ENCODE measurements at places on chromosomes 2 and 18.
A peak's percentile ranks its signal among the peaks of the same experiment; 100 is the strongest.

DNA sequence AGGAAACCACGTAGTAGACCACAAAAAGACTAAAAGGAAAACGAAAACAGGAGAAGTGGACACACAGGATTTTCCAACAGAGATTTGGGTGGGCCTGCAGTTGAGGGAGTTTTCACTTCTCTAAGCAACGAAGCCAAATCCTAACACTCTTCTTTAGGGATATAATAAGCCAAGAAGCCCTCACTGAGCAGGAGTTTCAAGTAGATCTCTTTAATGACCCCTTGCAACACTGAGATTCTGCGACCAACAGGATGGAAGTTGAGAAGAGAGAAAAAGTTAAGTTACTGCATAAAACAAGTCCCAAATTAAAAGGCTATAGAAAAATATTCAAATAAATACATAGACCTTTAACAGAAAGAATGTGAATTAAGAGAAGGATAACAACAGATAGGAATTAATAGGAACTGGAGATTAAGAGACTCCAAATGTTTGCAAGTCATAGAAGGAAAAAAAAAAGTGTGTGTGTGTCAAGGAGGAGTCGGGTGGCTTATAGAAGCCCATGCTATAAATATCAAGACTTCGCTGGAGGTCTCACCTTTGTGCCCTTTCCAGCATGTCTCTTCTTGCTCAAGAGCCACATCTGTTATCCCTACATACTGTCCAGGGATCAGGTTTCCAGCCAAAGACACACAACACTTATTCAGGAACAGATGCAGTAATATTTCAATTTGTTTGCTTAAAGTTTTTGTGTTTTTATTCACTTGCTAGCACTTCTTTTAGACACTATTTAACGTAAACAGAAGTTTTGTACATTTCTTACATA lies 69.4 kb upstream of the ARHGAP28 start:
- no peak for DNase-seq

DNA sequence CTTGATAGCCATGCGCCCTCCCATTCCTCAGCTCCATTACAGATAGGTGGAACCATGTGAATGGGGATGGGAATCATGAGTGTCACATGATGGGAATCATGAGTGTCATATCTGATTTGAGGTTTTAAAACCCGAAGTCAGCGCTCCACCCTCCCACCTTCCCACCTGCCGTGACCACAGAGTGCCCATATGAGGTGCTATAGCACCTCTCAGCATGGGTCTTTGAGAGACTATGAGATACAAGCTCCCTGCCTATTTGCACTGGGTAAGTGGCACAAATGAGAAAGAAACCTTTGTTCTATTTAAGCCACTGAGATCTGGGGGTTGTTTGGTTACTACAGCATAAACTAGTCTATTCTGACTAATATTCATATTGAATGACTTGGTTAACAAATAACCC lies 78.5 kb upstream of the PTPRM start:
- DNase-seq, result no peak

DNA sequence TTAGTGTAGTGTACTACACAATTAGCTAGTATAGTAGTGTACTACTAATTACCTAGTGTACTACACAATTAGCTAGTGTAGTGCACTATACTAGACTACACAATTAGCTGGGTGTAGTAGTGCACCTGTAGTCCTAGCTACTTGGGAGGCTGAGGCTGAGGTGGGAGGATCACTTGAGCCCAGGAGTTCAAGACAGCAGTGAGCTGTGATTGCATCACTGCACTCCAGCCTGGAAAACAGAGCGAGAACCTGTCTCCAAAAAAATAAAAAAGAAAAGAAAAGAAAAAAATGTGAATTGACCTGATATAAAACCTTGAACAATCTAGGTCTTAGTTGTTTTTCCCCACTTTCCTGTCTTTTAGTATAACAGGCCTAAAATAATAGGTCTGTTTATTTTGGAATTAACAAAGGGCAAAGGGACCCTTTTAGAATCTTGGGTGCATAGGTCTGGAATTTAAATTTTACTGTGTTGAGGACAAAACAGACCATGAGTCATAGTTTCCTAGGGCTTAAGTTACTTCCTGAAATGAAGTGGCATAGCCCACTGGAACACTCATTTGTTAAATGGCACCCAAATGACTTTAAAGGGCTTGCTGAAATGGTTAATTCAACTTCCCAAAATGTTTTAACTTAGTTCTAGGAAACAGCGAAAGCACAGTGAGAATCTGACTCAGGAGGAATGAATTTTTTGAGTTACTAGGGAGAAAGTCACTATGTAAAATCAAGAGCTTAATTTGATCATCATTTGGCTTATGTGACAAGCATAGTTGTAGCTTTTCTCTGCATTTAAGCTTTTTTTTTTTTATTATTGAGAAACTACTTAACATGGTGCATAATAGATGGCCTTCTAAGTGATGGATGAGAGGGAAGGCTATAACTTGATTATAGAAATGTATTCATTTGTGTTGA lies 50.7 kb upstream of the ARL5A start:
- DNase-seq, result no peak

DNA sequence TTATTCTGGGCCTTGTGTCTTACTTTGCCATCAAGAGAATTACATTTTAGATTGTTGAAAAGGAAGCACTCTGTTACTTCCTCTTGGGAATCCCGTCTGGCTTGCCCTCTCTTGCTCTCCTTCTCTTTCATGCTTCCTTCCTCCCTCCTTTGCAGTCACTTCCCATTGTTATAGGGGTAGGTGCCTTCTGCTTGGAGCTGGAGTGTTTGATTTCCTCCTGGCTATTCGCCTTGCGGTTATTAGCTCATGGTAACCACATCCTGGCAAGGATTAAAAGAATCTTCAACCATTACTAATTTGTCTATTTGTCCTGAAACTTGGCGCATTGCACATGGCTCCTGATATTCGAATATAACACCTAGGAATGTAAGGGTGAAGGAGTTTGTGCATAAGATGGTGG lies 115.0 kb downstream of the CERS6 start:
- DNase-seq, result no peak

DNA sequence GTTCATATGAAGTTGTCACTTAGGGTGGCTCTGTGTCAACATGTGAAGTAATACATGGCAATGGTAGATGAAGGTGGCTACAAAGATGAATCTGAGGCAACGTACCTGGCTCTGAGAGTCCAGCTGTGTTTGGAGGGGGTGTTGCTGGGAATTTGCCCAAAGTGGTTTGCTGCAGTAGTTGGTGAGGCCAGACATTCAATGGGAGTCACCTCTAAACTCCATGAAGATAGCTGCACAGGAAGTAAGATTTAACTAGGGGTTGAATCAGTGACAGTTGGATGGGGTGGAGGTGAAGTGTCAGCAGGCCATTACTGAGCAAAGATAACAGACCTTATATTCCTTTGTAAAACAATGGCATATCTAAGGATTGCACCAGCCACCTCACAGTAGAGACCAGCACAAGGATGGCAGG lies 71.8 kb downstream of the NUP35 start:
- DNase-seq, result no peak

GRCh38 chr2:73289304-73289703 lies 4.0 kb downstream of the EGR4 start:
- DNase-seq, result no peak

- no peak for DNase-seq
These were observed 45.2 kb upstream of the FAM117B start for GRCh38 chr2:202589582-202589949.

DNA sequence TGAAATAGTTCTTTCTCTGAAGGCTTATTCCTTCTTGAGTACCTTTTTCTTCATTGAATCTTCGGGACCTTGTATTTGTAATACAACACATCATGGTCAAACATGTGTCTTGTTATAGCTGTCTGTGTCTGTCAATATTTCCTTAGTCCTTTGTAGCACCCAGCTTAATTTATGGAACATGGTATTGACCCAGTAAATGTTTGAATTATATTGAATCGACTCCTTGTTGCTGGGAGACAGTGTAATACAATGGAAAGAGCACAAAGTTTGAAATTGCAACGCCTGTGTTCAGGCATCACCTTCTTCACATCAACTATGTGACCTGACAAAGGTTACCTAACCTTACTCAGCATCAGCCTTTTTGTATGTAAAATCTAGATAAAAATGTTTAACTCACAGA lies 267.2 kb upstream of the CYRIA start:
- DNase-seq, result no peak

DNA sequence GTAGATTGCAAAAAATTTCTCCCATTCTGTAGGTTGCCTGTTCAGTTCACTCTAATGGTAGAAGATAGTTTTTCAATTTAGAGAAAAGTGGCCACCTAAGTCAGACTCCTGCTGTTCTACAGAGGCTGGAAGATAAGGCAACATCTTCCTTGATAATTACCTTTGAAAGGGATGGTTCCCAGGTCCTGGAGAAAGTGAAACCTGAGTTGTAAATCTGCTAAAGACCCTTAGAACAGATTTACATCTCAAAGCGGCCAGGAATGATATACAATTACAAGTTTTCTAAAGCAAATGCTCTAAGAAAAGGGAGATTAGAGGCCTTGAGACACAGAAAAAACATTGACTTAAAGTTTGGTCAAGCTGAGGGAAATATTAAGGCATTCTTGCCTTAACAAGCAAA lies 1350.2 kb upstream of the FAM98A start:
- DNase-seq, result no peak

GRCh38 chr2:467892-468647 lies 180.2 kb upstream of the ALKAL2 start:
- no peak for DNase-seq

DNA sequence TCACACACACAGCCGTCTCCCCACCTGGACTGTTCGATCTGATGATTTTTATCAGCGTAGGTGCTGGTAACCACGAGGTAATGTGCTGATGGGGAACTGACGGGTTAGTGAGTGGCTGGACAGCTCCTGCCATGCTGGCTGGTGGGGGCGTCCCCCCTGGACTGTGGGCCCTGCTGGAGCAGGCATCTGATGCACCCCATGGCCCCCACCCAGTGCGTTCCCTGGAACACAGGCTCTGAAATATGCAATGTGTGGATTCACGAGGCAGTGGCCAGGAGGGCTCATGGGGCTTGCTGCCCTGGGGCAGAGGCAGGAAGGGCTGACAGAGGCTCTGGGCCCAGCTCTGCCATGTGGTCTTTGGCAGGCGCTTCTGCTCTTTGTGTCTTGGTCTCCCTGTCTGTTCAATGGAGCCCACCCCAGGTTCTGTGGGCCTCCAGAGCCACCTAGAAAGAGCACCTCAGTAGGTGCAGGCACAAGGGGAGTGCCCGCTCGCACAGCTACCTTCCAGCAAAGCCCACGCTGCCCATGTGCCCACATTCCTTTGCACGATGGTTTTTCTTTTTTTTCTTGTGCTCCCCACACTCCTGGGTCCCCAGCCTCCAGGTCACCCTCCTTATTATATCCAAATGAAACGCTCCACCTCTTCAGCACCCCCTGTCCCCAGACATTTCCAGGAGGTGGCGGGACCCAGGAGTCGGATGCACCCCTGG lies 10.3 kb upstream of the PXDN start:
- DNase-seq, result peak; percentile 33

DNA sequence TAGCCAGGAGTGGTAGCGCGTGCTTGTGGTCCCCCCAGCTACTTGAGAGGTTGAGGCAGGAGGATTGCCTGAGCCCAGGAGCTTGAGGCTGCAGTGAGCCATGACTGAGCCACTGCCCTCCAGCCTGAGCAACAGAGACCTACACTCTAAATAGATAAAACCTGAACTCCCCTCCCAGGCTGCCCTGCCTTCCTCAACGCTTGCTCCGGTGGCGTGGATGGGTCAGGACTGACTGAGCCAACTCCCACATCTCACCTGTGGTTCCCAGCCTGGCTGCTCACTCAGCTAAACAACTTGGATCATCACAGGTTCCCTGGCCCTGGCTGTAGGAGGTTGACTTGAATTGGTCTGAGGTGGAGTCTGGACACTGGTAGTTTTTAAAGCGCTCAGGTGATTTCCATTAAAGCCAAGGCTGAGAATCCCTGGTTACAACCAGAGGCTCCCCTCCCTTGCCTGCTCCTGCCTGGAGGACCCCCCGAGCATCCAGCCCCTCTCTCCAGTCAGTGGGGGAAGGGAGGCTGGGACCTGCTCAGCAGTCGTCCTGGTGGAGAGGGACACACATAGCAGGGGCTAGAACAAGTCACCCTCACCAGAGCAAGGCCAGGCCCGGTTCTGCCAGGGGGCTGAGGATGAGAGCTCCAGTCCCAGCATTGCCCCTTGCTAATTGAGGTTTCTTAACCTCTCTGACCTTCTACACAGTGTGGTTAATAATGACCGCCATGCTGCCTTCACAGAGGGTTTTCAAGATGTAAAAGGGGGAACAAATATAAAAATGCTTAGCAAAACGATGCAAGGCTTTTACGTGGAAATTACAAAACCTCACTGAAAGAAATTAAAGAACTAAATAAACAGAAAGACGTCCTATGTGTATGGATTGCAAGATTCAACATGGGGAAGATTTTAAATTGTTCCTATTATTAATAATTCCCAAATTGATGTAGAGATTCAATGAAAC lies 46.9 kb upstream of the TAF1B start:
- no peak for DNase-seq

DNA sequence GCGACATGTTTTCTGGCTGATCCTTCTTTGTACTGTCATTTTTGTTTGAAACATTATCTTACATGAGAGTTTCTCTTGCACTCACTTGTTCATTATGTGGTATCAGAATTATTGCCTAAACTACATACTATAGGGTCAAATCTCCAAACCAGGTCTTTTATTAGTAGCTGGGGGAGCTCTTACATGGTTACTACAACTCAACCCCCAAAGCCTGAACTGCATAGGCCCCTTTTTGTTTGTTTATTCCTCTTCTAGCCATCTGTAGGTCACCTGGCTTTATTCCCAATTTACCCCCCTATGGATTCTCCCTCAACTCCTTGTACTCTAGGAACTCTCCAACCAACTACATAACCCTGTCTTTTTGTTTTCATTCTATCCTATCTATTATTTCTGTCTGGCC lies 46.7 kb downstream of the PUM2 start:
- DNase-seq, result no peak

- no peak for DNase-seq
These were observed 968 bp upstream of the ASTL start for GRCh38 chr2:96139181-96139758.

GRCh38 chr18:48777744-48778116 lies 173.0 kb downstream of the SMAD7 start:
- DNase-seq, result no peak

DNA sequence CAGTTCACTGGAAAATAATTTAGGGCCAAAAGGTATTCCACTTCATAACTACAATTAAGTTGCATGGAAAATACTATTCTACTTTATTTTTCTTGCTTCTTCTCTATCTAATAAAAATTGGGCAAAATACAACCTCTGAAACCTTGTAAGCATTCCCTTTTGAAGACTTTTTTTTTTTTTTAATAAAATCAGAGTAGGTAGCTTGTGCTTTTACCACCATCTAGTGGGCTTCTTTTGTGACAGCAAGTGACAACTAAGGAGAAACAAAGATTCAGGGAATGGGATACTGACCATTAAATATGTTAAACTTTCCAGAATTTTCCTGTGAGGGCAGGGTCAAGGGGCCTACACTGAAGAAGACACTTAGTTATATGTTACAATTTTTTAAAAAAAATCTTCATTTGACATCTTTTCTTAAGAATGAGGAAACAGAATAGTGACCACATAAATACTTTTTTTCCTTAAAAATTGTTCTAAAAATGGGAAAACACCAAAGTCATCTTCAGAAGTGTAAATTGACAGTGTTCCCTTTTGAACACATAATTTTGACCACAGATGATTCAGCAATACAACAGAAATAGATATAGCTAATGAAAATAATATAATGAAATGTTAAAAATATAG lies 1183.2 kb upstream of the ACVR2A start:
- no peak for DNase-seq
